ENCODE measurements at places on chromosomes 3 and 15. TPM values are rescaled to one million over a fixed set of nuclear protein-coding genes. Genes with fewer than 3 reads are reported as not detected.

The NPAP1 gene
- 0.18 TPM for total RNA-seq

The CKMT1A gene
- total RNA-seq = 0.55 TPM

The EFHB gene
- total RNA-seq = 1.6 TPM

The COL8A1 gene
- total RNA-seq = 3.3 TPM

The PAQR9 gene
- total RNA-seq = 4.2 TPM

The RPP14 gene
- 19.7 TPM for total RNA-seq

The GJD2 gene
- total RNA-seq = not detected

The FBXW12 gene
- 0.13 TPM for total RNA-seq

DNA sequence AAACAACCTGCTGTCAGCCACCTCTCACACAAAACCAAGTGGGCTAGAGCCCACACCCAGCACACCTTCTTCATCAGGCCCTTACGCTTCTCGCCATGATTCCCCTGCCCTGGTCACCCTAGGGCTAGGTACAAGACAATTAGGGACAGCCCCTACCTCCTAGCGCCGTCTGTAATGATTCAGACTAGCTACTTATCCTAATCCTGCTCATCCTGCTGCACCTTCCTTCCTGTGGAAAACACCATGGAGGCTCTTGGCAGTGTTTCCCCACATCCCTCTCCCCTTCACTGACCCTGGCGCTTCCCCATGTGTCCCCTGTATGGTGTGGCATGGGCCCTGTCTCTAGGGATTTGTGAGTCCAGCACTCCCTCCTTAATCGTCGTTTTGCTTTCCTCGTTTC, 39.6 kb upstream of the ICE2 start:
- no peaks in the 10 kb centered on the region for H3K4me1 ChIP-seq
- H3K36me3 ChIP-seq = peaks cover 11% of the 10 kb centered on the region
- no peak for DNase-seq
- no peak overlapping the region for H3K4me3 ChIP-seq

DNA sequence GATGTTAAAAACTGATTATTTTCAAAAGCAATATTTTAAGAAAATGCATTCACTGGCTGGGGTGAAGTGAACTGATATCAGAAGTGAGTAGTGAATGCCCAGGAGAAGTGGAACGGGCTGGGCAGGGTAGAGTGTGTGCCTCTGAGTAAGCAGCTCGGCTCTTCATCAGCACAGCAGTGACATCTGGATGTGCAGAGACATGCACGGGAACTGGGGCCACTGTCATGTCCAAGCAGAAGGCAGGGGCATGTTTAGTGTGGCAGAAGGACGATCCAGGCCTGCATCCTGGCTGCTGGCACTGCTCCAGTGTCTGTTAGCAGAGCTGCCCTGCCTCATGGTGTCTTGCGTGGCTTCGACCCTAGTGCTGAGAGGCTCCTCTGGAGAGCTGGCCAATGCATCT, 305.6 kb upstream of the LRRFIP2 start:
- H3K27ac ChIP-seq = no peak overlapping the region
- DNase-seq = no peak
- H3K36me3 ChIP-seq = peaks cover 18% of the 10 kb centered on the region
- no peaks in the 10 kb centered on the region for H3K4me1 ChIP-seq

DNA sequence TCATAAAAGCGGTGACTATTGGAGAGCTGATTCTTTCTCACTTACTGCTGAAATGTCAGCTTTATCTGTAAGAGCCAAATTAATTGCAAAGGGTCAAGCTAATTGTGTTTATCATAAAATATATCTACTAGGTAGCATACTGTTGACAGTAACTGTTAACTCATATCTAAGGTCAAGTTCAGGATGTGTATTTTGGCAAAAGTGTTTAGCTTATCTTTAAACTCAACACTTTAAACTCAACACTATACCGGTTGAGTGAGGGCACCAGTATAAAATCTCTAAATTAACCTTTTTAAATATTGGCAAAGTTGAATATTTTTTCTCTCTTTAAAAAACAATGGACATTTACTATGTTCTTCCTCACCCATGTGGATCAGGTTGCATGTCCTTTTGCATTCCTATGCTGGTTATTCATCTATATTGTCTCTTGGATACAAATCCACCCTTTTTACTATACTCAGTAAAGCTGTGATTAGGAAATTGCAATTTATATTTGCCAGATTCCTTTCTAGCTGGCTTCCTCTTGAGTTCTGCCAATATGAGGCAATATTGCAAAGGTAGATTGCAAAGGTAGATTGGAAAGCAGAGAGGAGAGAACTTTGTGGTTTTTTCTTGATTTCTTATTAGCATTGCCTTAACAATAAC, 344.6 kb upstream of the DCBLD2 start:
- no peak overlapping the region for H3K27ac ChIP-seq
- H3K4me3 ChIP-seq = no peak overlapping the region
- no peaks in the 10 kb centered on the region for H3K27me3 ChIP-seq
- DNase-seq = no peak

Measured in endodermal cell (in vitro differentiated cells).